ENCODE measurements at places on chromosomes 6 and 20.

DNA sequence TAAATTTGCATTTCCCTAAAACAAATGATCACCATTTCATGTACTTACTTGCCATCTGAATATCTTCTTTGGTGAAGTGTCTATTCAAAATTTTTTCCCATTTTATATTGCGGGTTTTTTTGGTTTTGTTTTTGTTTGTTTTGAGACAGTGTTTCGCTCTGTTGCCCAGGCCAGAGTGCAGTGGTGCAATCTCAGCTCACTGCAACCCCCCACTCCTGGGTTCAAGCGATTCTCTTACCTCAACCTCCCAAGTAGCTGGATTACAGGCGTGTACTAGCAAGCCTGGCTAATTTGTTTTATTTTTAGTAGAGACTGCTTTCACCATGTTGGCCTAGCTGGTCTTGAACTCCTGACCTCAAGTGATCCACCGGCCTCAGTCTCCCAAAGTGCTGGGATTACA, 9.1 kb upstream of the REPS1 start:
- no peak for DNase-seq

DNA sequence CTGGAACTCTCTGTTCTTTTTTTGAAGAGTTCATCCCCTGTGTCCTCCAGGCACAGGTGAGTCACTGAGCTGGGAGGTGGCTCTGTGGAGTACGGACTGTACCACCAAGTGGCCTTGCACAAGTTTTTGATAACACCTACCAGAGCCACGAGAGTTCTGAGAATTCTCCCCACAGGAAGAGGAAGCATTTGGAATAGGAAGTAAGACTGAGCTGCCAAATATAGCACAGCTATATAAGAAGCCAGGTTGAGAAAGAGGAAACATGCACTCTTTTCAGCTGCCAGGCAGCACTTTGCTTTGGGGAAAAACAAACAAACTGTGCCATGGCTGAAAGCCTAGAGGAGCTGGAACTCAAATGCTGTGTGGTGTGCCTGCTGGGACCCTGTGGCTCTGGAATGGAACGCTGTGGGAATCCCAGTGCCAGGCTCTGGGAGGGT, 70.8 kb upstream of the RIPOR2 start:
- peak; percentile 78 for DNase-seq

DNA sequence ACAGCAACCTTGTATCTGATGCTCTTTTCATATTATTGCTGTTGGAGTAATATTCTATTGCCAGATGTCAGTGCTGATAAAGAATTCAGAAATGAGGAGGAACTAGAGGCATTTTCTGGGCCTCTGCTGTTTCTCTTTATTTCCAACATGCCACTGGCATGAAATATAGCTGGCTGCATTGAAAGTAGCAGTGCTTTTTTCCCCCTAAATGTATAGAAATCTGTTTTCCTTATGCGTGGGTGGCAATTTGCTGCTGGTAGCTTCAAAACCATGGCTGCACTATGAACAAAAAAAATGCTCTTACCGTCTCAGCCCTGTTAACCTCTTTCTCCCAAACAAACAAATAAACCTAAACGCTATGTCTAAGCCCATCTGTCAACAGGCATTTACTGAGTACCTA, 442.3 kb upstream of the AGPAT4 start:
- DNase-seq: no peak

DNA sequence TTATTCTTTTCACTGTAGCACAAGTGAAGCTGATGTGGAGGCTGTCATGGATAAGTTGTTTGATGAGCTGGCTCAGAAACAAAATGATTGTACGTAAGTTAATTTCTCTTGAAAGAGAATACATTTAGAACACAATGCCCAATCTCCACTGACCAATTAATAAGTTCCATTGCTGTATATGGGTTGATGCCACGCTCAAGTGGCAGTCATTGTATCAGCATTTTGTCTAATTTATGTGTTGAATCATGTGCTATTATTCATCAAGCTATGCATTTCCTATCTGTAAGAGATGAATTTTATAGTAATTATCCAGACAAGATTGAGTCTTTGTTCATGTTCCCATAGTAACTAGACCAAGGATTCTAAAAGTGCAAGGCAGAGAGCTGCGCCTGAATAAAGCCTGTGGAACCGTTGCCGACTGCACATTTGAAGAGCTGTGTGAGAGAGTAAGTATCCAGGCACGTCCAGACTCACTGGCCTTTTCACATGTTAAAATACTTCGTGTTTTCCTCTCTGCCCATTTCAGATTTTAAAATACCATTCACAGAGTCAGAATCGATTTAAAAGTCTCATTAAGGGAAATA, 83.8 kb upstream of the FOXO3 start:
- DNase-seq: no peak

DNA sequence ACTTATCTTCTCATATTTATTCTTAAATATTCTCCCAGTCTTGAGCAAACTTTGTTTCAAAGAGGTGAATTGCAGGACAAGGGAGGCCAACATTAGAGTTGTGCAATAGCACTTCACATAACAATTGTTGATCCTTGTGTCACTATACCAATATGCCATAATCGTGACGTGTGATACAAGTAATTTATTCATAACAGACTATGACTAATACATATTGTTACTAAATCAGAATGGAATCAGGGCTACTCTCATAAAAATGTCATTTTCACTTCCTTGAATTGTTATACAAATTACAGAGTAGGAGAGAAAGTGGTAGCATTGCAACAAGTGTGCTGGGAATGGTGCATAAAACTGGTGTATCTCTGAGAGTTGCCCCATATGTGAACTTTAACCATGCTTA, 37.2 kb upstream of the PLCB1 start:
- no peak for DNase-seq

- no peak for DNase-seq
These were observed 5.9 kb upstream of the UNC93A start for GRCh38 chr6:167285077-167285770.
